ENCODE measurements at places on chromosomes 11 and 22.
A peak's percentile ranks its signal among the peaks of the same experiment; 100 is the strongest.

GRCh38 chr22:23832226-23833016 is 6.4 kb downstream of the DERL3 start:
- no peak for DNase-seq

GRCh38 chr11:67372321-67372992 is 941 bp downstream of the CLCF1 start:
- DNase-seq, result no peak

- no peak for DNase-seq
These were observed 7.0 kb downstream of the PC start for GRCh38 chr11:66951135-66951534.

DNA sequence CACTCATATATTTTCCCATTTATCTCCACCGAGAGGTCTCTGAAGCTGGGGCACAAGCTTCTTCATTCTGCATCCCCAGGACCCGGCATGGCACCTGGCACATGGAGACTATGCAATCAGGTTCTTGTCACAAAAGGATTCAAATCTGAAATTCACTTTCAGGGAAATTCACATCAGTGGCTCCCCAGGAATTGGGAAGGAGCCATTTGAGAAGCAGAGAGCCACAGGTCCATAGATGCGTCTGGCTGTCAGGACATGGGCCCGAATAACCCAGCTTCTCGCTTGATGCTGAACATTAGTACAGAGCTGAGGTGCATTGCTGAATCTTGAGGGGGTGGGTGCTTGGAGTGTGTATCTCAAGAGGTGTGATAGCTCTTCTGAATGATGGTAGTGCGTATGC is 82.5 kb downstream of the TSPAN18 start:
- no peak for DNase-seq

GRCh38 chr22:39623603-39624500 is 53.3 kb downstream of the CACNA1I start:
- DNase-seq, result no peak

DNA sequence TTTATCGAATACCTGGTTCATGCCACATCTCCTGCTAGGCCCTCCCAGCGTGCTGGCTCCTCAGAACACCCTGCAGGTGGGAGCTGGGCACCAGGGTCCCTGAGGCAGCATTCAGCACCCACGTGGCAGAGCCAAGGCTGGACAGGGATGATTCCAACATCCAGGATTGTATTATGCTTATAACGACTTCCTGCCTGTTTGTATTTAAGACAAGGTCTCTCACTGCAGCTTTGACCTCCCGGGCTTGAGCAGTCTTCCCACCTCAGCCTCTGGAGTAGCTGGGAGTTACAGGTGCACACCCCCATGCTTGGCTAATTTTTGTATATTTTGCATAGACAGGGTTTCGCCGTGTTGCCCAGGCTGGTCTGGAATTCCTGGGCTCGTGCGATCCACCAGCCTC is 64.7 kb upstream of the WNT7B start:
- no peak for DNase-seq

DNA sequence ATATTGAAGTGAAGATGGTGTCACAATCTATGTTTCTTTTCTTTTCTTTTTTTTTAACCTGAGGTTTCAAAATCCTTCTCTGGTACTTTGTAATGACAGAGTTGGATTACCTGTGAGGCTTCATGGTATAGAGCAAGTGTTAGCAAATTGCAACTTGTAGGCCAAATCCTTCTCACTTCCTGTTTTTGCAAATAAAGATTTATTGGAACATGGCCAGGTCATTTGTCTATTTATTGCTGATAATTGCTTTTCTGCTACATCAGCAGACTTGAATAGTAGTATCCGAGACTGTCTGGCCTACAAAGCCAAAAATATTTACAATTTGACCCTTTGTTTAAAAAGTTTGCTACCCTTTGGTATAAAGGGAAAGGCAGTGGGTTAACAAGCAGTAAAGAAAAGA is 1059.4 kb upstream of the CCDC90B start:
- DNase-seq, result no peak

- DNase-seq, result no peak
These were observed 927.3 kb upstream of the RAG2 start for GRCh38 chr11:37525336-37525735.

DNA sequence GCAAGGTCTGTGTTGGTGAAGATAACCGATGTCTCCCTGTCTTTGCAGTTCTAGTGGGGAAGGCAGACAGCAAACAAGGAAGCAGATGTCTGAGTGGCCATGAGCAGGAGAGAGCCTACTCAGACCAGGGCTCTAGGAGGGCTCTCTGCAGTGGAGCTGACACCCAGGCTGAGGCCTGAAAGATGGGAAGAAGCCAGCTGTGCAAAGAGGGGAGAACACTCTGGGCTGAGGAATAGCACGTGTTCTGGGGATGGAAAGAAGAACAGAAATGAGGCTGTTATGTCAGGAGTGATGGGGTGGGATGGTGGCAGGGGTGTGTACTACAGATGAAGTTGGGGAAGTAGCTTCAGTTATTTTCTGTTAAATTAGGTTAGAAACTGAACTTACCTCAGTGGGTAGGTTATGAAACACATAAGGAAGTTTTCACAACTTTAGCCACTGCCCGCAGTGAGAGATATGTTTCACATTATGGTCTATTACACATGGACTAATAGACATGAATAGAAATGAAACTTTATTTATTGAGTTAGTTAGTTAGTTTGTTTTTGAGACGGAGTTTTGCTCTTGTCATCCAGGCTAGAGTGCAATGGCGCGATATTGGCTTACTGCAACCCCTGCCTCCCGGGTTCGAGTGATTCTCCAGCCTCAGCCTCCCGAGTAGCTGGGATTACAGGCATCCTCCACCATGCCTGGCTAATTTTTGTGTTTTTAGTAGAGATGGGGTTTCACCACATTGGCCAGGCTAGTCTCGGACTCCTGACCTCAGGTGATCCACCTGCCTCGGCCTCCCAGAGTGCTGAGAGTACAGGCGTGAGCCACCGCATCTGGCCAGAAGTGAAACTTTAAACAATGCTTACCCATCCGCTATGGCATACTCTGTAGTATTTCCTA is 7.8 kb downstream of the DCPS start:
- no peak for DNase-seq

DNA sequence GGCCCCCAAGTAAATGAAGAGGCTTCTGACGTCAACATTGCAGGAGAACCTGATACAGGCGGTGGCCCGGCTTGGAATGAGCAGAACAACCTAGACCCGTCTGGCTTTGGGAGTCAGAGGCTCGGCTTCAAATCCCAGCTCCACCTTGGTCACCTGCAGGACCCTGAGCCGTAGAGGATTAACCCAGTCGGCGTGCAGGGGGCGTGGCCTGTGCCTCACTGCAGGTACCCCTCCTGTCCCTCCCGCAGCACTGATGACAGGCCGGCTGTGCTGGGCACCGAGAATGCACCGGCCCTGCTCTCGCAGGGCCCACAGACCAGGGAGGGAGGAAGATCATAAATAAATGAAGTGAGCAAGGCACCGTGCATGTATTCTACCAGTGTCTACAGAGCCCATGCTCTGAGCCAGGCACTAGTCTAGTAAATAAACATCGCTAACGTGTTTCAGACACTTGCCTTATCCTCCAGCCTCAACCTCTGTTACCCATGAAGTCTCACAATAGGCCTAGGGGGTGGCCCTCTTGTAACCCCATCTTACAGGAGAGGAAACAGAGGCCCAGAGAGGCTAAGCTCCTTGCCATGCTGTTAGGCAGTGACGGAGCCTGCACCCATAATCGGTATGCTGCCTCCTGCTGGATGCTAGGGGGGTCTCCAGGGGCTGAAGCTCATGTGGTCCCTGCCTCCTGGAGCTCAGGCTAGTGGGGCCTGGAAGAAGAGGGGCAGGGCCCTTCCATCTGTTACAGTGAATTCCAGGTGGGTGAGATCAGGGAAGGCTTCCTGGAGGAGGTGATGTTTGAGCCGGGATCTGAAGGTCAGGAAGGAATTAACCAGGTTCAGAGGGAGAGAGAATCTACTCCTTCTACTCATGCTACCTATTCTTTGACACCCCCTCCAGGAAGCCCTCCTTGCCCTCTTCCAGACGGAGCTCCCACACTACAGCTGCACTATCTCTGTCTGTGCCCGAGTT is 53.4 kb downstream of the RTL6 start:
- no peak for DNase-seq

DNA sequence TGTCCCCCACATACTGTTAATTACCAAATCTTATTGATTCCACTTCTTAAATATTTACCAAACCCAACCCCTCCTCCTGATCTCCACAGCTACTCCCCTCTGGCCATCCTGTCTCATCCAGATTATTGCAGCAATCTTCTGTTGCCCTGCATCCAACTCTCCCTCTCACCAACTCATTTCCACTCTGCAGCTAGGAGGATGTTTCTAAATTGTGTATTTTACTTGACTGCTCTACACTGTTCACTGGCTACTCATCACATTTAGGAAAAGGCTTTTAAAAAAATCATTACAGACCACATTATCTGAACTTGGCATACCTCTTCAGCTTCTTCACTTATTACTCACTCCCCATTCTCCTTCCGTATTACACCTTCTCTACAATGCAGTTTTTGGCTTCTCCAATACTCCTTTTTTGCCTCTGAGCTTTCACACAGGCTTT is 117.9 kb downstream of the ATG16L2 start:
- no peak for DNase-seq

DNA sequence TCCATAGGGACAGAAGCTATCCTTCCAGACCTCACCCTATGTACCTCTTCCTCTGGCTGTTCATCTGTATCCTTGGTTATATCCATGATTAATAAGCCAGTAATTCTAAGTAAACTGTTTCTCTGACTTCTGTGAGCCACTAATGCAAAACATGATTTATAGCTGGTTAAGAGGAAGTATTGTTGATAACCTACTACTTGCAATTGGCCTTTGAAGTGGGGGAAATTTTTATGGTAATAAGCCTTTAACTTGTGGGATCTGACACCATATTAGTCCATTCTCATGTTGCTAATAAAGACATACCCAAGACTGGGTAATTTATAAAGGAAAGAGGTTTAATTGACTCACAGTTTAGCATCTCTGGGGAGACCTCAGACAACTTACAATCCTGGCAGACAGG is 21.9 kb downstream of the CASP12 start:
- DNase-seq, result no peak

- peak; percentile 64 for DNase-seq
These were observed 101.1 kb upstream of the SLC22A12 start for GRCh38 chr11:64489831-64490441.

GRCh38 chr22:38171927-38172831 is 9.5 kb downstream of the PLA2G6 start:
- DNase-seq, result no peak

Data from activated naive CD4-positive, alpha-beta T cell treated with anti-CD3 and anti-CD28 coated beads for 36 hours (primary cell).